NCI-H526 (cell line): ENCODE measurements at places on chromosomes 6 and 20.

GRCh38 chr6:81875782-81876293 lies 123.4 kb upstream of the TENT5A start:
- DNase-seq: no peak

DNA sequence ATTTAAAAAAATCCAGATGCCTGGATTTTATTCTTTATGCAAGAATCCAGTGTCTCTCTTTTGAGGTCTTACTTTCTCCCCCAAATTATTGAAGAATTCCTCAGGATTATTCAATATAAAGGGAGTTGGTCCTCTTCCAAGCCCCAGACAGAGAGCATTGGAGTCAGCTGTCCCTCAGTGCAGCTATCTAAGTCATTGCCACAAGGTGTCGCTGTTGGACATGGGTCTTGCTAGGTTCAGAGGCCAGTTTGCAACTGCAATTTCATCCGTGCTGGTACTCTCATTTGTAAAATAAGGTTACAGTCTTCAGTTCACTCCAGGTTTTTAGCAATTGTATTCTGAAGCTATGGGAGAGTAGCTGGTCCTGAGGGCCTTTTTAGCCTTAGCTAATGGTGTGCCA lies 27.8 kb downstream of the CCN2 start:
- peak; percentile 68 for DNase-seq

DNA sequence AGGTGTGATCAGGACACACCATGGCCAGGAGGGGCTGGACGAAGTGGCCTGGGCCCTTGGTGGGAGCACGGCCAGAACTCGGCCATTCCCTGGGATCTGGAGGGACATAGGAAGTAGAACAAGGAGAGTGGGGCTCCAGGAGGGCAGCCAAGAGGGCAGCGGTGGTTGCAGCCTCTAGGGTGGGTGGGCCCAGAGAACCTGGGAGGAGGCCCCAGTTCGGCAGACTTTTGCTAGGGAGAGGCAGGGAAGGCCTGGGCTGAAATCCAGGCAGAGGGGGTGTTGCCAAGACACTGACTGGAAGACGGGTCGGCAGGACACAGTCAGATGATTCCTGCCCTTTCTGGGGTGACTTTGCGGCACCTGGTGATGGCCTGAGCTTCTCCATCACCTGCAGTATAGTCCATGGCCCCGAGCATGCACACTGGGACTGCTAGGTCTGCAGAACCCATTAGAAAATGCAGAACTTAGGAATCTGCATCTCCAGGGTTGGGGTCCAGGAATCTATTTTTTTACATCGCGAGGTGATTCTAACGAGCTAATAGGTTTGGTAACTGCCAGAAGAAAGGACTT lies 224.8 kb downstream of the SYNDIG1 start:
- no peak for DNase-seq

DNA sequence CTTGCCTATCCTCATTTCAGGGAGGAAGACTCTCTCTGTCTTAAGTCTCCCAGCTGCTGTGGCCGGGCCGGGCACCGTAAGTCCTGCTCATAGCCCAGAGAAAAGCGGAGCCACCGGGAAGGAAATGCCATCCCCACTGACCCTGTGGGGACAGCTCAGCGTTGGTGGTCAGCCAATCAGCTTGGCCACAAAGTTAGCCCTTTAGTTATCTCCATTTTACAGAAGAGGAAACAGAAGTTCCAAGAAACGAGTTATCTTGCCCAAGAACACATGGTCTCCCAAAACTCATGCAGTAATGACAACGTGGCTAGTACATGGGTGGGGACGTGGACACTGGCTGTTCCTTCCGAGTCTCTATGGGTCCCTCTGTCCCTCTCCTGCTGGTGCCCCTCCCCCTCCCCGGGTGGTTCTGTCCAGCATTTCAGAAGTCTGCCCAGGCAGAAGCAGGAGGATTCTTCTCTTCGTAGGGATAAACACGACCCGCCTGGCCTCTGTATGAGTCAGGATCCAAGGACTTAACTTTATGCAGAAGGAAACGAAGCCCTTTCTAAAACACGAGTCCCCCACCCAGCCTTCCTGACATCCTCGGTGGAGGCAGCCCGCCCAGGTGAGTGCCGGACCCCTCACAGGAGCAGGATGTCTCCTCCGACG lies 273.8 kb downstream of the CDH4 start:
- DNase-seq: no peak

- no peak for DNase-seq
These were observed 42.2 kb upstream of the STK35 start for GRCh38 chr20:2059411-2059810.

- DNase-seq: no peak
These were observed 14.8 kb downstream of the DDRGK1 start for GRCh38 chr20:3189561-3190131.

- DNase-seq: no peak
These were observed 332.5 kb downstream of the TAF4 start for GRCh38 chr20:61733216-61733615.

DNA sequence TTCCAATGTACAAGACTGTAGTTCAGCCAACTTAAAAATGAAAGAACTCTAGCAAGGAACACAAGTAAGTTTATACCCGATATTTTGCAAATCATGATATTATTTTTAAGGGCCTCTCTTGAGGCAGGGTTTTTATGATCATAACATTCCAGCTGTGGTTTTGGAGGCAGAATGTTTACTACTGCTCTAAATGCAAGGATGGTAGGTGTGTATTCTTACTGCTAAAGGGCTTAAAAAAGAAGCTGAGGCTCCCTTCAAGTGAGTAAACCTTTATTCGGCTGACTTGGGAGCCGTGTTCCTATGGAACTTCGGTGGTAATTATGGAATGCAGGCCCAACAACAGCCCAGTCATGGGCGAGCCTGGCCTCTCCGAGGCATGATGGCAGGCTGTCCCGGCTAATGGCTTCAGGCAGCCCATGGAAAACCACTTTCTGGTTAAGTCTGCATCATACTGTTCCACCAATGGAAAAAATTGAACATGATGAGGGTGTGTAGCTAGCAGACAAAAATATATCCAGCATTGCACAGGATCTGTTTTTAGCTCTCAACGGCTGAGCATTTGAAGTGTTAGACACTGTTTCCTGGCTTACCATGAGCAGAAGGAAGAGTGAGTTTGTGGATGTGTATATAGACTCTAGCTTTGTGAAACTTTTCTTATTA lies 111.5 kb downstream of the TIAM2 start:
- no peak for DNase-seq

DNA sequence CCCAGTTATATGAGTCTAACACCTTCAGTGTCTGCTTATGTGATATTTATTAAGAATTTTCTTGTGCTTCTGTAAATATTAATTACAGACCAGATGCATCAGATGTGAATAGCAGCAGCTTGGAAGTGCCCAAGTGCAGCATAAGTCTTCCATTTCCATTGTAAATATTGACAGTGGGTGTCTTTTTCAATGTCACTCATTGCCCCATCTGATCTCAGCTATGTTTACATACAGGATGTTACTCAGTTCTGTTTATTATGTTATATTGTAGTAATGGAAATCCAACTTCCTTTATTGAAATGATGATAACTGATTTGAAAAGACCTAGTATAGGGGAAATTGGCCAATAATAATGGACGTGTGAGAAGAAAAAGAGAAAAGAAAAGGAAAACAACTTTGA lies 296.7 kb downstream of the SAMD5 start:
- no peak for DNase-seq

- no peak for DNase-seq
These were observed 290.9 kb downstream of the CD83 start for GRCh38 chr6:14408446-14408845.

GRCh38 chr6:3770023-3770720 lies 18.7 kb upstream of the PXDC1 start:
- peak; percentile 85 for DNase-seq

GRCh38 chr6:111721753-111722154 lies 116.1 kb upstream of the TRAF3IP2 start:
- DNase-seq: no peak

GRCh38 chr6:39083231-39083634 lies 31.8 kb downstream of the SAYSD1 start:
- no peak for DNase-seq

DNA sequence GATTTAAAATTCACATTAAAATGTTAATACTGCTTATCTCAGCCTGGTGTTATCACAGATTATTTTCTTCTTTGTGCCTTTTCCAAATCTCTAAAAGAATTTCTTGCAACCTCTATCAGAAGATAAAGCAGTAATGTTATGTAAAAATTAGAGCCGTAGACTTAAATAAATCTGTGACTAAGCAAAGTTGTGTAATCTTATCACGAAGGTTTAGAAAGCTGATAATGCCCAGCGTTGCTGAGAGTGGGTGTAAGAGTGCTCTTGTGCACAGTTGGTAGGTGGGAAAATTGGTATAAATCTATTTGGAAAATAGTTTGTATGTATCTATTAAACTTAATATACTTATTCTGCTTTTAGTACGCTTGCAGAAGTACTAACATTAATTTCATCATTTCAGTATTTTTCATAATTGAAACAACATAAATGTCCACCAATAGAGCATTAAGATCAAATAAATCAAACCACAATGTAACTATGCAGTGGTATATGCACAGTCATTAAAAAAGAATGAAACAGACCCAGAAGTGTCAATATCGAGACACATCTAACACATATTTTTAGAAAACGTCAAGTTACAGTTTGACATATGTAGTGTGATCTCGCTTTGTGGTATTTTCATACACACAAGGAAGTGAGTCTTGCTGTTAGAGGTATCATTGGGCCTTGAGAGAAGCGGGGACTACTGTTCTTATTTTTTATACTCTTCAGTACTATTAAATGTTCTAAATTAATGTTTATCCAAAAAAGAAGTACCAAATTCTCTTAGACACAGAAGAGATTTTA lies 54.4 kb upstream of the PBOV1 start:
- no peak for DNase-seq

DNA sequence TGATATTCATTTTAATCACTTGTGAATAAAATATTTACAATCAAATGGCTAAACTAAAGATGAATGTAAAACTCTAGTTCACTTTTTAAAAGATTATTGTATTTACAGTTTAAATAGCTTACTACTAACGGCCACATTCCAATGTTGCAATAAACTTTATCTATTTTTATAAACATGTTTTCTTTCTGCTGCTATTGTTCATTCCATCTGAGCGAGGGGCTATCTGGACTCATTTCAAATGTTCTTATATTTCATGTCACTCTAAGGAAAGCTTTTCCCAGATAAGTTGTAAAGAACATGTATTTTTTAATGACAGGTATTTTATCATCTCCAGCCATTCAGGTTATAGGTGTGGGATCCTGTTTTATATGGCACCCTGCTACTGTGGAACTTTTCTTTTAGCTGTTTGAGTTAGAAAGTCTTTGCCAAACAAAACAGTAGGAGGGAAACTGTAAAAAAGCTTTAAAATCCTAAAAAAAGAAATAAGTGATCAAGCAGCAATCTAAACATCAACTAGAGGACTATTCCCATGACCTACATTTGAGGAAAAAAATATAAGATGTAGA lies 42.5 kb downstream of the HMGCLL1 start:
- no peak for DNase-seq

GRCh38 chr6:34202329-34203201 lies 34.1 kb upstream of the HMGA1 start:
- no peak for DNase-seq

DNA sequence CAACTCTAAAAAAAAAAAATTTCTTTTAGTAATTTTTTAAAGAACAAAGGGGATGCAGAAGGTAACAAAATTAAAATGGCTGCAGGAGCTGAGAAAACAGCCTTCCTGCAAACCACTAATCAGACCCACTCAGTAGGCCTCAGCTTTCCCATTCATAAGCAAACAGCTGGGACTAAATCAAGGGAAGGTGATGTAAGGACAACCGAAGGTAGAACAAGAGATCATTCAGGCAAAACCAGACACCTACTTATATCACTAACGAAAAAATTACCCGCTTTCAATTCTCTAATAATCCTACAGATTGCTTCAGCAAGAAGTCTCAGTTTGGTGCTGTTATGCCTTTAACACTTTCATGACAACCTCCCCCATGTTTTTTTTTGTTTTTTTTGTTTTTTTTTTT lies 124.0 kb downstream of the ZMYND8 start:
- peak; percentile 12 for DNase-seq

GRCh38 chr20:32209850-32210605 lies 2.3 kb downstream of the POFUT1 start:
- no peak for DNase-seq

DNA sequence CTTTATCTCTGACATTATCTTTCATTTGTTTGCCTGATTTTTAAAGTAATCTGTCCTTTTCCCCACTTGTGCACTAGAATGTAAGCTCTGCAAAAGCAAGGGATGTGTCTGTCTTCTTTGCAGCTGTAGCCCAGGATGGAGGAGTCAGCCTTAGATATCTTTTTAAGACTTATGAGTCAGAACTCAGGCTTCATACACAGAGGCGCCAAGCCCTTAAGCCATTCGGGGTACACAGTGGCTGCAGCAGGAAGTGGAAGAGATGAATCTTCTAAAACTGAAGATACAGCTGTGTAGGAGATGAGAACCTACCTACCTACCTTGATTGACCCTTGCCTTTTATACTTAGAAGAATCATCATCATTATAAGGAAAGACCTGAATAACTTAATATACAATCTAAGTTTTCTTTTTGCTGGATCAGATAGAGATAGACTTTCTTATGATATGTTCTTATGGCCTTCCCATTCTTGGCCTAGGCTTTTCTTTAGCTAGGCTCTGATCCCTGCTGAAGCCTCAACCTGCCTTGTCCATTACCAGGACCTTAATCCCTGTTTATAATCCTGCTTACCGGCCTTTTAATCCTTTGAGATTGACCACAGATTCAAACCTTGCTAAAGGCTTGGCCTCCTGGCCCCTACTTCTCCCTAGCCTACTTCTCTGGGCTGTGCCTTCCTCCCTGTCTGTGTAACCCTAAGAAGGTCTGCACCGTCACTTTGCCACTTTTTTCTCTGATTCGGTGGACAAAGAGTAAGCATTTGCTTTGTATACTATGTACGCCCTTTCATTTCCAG lies 304.5 kb downstream of the PRL start:
- no peak for DNase-seq

DNA sequence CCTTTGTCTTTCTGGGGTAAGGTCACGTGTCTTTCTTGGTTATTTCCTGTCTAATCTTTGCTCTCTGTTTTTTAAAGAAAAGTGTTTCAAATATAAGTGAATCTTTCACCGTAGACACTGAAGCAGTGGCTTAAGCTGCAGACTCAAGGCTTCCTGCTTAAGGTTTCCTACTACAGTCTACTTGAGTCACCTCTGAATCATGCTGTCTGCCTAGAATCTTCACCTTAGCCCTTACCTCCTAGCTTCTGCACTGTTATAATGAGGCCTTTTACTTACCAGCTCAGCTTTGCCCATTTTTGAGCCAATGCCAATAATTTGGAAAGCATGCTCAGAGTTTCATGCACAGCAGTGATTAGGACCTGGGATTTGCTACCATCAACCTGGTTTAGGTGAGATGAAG lies 30.6 kb downstream of the ADGRF4 start:
- no peak for DNase-seq

GRCh38 chr6:4812068-4812467 lies 35.9 kb downstream of the CDYL start:
- DNase-seq: no peak
